ENCODE measurements at places on chromosomes 2 and 18.

DNA sequence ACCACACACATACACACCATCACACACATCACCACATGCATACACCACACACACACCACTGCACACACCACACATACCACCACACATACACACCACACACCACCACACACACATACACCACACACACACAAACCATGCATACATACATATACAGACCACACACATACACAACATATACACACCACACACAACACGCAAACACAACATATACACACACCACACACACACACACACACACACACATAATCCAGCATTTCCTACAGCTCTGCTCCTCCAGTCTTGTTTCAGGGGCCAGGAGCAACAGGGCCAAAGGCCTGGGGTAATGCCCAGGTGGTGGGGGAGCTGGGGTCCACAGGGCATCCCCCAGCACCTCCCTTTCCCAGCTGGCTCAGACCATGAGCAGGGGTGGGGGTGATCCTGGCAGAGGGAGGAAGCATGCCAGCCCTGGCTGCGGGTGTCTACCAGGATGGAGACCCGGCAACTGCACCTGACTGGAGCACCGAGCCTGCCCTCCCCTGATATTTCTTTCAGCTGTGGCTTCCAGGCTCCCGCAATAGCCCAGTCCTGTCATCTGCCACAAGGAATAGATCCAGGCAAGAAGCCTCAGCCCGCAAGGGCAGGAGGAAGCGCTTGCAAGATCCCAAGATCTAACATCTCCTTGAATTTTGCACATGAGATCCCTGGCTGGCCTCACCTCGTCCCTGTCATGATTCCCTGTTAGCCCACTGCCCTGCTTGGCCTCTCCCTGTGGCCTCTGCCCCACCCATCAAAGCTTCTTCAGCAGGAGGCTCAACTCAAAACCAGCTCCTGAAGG, 196.9 kb downstream of the TNS1 start:
- no peak for DNase-seq

- no peak for DNase-seq
These were observed 280.6 kb upstream of the PXDN start for GRCh38 chr2:2024751-2025481.

- no peak for DNase-seq
These were observed 36.0 kb downstream of the CHN1 start for GRCh38 chr2:174969091-174969734.

DNA sequence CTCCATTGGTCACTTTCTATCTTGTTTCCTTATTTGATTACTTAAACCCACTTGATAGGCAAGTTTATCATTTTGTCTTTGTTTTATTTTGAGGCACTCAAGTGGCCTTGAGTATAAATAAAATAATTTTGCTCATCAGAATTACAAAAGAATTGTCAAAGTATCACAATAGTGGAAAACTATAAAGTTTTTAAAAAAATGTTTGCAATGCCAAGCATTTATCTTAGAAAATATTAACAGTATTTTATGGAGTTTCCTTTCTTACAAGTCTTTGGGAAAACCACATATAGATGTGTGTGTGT, 14.7 kb downstream of the PMS1 start:
- no peak for DNase-seq

DNA sequence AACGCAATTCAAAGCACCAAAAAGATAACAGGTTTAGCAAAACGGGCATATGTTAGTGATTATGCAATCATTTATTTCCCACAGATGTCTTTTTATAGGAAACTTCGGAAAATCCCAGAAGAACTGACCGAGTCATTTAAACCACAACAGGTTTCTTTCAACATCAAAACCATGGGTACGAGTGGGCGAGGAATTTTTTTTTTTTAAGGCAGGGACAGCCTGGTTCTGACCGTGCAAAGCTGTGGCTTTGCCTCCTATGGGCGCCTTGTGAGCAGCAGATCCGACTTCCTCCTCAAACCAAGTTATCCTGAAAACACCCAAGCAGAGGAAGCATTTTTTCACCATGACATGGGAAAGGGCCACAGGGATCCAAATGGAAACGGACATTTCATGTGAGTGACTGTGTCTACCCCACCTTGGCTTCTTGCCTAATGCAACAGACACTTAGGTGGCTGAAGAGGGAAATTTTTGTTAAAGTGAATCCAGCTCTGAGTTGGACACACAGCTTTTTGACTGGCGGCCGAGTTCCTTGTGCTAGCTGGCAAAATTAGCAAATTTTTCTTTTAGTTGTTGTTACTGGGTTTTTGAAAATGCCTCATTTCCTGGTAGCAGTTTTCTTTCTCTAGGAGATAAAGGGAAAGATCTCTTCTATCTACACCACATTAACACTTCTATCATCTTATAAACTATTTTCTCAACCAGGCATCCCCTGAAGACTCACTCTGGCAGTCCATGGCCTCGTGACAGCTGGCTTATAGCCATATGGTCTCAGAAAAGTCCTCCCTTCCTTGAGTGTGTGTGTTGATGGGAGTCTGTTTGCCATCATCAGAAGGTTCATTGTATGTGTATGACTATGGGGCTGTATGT, 487.4 kb upstream of the ZEB2 start:
- DNase-seq = no peak
